ENCODE measurements at places on chromosomes 12 and 14.
A peak's percentile ranks its signal among the peaks of the same experiment; 100 is the strongest.

GRCh38 chr12:106030210-106031071, 108.3 kb downstream of the NUAK1 start:
- DNase-seq: no peak

- DNase-seq: no peak
These were observed 982 bp upstream of the NINJ2 start for GRCh38 chr12:664075-664778.

GRCh38 chr12:3275171-3276041, 198.2 kb downstream of the TSPAN9 start:
- DNase-seq: peak; percentile 77

- DNase-seq: no peak
These were observed 94.3 kb downstream of the ADGRD1 start for GRCh38 chr12:131047789-131048610.

- DNase-seq: no peak
These were observed 216.6 kb downstream of the PTPRO start for GRCh38 chr12:15538881-15539280.

- DNase-seq: no peak
These were observed 65.1 kb downstream of the KTN1 start for GRCh38 chr14:55645145-55645544.

DNA sequence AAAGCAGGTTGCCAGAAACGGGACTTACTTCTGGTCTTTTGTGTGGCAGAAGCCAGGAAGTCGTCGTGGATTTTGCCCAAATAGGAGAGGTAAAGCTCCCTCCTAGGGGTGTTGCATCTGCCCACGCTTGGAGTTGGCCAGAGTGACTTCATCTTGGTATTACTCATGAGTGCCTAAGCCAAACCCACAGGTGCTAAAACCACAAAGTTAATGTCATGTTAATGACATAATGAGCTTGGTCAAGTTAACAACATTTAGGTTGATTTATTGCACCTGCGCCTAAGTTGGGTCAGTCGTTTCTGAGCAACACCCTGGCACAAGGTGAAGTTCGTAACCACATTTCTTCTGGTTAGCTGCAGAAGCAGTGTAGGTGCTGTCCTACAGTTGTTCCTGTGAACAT, 225.2 kb downstream of the FUT8 start:
- no peak for DNase-seq

DNA sequence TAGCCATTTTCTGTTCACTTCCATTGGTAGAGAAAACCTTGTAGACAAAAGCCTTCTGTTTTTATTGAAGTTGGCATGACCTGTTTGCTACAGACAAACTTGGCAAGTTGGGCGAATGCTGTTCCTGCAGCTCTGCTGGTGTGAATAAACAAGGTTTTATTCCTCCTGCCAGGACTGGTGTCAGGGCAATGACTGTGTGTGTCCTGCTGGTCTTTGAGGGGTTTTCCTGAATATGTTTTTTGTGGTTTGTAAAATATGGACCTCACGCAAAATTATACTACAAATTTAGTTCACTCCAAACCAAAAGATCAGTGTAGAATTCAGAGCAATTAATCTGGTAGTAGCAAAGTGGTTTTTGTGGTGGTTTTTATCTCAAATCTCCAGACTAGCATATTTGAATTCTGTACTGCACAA, 140.8 kb downstream of the ERC1 start:
- DNase-seq: no peak

DNA sequence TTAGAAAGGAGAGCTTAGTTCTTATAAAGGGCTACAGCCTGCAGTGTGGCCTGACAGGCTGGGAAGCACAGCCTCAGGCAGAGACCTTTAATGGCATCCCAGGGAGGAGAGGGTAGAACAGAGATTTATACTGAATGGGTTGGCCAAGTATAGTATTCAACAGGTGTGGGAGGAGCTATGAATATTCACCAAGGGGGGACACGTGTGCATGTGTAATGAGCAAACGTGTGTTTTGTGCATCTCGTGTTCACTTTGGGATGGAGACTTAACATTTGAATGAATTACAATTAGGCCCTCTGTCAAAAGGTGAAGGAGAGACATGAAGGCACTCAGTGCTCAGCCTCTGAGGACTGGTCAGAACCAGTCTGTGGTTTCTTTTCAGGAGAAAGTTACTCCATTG, 5.2 kb downstream of the TDP1 start:
- DNase-seq: no peak

DNA sequence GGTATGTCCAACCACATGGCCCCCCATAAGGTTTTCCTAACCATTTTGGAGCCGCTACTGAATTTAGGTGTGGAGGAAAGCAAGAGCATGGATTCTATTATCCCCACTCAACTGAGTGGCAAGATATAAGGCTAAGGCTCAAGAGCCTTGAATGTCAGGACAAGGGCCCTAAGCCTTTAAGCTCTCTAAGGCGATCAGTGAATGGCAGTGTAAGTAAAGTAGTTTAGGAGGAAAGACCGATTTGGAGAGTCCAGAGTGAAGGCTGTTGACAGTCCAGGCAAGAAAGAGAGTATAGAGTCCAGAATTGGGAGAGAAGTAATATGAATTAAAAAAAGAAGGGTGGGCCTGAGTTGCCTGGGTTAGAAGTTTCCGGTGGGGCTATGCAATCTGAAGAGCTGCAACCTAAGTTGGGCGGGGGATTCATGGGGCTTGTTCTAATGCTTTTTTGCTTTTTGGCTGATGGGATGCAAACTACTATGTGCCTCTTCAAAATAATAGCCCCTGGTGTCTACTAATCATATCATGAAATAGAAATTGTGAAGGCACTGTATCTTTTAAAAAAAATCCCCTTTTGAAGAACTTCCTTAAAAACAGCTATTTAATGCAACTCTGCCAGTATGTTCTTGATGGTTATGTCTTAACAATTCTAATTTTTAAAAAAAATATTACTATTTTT, at the start of gene SPIC:
Gene SPIC (plus strand): TSS at position 626 of the 676 bp plus-strand sequence. CDS start 1,569 bp downstream, outside the sequence.
- no peak for DNase-seq

DNA sequence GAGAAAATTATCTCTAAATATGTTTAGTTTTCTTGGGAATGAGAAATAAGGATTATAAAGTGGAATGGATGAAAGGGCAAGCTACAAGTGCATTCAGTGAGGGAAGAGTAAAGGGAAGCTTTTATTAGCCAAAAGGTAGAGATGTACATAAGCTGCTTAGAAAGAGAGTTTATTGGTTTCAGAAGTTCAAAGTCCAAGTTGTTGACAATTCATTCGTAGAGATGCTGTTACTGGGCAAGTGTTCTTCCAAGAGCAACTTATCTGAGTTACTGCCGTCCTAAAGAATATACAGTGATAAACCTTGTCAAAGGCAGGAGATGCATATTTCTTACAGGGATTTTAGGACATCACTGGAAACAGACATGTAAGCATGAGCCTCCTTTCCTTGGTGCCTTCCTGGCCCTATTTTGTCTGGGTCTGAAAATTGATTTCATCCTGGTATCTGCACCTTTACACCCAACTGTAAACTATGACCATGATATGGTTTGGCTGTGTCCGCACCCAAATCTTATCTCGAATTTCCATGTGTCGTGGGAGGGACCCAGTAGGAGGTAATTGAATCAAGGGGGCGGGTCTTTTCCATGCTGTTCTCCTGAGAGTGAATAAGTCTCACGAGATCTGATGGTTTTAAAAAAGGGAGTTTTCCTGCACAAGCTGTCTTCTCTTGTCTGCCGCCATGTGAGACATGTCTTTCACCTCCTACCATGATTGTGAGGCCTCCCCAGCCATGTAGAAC, 46.8 kb downstream of the TRMT5 start:
- no peak for DNase-seq

GRCh38 chr12:39372929-39373328, 70.0 kb downstream of the KIF21A start:
- DNase-seq: no peak

DNA sequence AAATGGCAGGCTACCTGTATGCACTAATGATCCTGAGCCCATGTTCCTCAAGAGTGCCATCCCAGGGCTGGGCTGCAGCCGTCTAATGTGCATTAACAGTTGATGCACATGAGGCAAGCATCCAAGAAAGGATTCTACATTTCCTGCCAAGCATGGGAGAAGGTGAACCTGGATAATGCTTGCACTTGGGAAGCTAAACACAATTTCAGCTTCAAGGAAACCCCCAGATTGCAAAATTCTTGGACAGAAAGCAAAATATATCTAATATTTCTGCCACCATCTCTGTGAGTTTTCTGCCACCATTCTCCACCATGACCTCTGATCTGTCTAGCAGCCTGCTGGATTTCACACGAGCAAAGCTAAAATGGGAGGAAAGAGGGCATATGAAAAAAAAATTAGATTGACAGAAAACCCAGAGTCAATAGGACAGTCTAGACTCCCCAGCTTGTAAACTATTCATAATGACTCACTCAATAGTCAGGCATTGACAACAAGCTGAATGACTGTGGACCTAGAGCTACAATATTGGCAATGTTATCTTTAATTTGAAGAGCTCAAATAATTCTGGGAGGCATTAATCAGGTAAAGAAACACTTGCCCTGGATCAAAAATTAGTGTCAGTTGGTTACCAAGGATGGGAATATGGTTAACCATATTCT, 91.9 kb upstream of the BCL2L14 start:
- no peak for DNase-seq

DNA sequence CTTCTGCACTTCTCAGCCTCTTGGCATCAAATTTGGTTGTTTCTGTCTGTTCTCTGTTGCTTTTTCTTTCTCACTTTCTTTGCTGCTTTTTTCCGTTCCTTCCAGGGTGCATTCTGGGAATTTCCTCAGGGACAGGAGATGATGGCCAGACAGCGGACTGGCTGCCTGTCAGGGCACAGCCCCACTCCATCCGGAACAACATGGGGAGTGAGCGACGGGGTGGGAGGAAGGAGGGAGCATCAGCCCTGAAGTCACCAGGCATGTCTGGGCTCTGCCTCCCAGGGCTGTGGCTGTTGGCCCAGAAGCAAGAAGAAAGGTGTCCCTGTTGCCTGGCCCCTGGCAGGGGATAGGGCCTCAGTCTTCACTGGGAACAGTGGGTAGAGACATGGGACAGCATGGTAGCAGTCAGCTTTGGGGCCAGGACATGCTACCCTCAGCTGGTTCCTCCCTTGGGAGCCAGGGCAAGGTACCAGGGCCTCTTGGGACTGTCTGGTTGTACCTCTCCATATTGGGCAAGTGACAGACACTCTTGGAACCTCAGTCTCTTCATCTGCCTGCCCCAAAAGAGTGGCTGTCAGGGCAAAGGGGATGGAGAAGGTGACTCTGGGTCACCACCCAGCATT, 8.6 kb downstream of the PGF start:
- no peak for DNase-seq

DNA sequence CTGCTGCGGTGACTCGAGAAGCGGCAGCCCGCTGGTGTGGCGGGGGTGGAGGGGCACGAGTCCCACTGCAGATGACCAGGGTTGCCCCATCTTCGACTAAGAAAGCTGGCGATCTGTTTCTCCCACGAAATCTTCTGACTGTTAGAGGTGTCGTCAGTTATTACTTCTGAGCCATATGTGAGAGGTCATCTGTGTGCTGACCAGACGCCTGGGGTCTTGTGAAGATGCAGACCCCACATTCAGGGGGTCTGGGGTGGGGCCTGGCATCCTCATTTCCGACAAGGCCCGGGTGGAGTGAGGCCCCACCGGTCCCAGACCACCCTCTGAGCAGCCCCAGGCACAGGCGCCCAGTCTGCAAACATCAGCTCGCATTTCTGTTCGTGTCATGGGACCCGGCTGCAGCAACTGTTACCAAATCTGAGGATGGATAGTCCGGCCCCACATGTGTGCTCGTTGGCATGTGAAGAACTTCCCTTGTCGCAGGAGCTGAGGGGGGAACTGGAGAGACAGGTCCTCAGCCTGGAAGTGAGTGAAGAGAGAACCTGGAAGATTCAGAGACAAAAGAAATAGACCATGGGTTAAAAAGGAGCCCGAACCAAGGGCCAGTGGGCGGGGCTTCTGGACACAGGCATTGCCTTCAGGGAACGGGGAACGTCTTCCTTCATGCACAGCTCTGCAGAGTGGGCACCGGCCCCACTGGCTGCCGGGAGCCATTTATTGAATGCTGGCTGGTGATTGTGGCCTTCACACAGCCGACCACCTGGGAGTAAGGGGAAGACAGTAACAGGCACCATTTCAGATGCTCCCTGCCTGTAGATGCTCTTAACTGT, 135.2 kb downstream of the ADGRD1 start:
- peak; percentile 6 for DNase-seq

- DNase-seq: no peak
These were observed 159.7 kb upstream of the EGLN3 start for GRCh38 chr14:34110531-34110930.

GRCh38 chr12:115109863-115110262, 425.9 kb upstream of the TBX3 start:
- no peak for DNase-seq

DNA sequence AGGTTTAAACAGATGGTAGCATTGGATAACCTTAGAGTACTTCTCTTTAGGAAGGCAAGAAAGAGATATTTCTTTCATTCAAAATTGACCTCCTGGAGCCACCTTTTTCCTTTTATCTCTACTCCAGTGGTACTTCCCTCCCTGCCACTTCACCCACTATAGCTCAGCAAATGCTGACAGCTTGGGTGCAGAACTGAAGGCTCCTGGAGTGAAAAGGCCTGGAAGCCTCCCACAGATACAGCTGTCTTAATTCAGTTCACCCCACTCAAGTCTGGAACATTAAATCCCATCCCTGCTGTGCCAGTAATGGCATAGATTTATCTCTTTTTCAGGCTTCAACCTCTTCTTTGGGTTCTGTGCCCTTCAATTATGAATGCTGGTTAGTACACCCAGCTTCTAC, 140.3 kb downstream of the NEDD1 start:
- DNase-seq: no peak

DNA sequence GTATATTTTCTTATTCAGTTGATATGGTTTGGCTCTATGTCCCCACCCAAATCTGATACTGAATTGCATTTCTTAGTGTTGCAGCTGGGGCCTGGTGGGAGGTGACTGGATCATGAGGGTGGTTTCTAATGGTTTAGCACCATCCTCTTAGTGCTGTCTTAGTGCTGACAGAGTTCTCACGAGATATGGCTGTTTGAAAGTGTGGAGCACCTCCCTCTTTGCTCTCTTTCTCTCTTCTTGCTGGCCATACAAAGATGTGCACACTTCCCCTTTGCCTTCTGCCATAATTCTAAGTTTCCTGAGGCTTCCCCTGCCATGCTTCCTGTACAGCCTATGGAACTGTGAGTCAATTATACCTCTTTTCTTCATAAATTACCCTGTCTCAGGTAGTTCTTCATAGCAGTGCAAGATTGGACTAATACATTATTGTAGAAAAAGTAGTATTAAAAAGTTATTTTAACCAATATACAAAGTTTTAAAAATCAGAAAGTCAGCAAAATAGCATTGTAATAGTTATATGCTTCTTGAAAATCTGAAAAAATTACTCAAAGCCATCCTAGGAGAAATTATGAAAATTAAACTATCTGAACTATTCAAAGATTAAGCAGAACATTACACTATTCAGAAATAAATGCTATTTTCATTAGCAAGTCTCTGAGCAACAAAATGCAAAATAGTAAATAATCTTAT, 84.1 kb downstream of the PPP1R12A start:
- no peak for DNase-seq

DNA sequence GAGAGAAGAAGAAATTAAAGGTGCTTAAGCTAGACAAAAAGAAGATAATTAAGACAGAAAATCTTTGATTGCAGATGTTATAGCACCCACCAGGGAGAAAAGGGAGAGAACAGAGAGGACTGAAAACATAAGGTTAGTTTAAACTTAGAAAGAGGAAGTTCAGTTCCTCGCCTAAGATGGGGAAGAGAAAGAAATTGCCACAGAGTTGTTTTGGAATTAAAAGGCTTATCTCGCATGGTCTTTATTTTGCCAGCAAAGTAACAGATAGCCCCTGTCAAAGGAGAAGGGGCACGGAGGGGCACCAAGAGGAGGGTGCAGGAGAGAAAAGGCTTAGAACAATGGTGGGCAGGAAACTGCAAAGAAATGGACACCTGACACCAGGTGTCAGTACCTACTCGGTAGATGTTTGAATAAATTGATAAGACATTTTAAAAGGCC, 17.8 kb upstream of the OXA1L start:
- no peak for DNase-seq
